Fibroblast of skin of left biceps (primary cell): ENCODE measurements at places on chromosomes 2 and 18.

DNA sequence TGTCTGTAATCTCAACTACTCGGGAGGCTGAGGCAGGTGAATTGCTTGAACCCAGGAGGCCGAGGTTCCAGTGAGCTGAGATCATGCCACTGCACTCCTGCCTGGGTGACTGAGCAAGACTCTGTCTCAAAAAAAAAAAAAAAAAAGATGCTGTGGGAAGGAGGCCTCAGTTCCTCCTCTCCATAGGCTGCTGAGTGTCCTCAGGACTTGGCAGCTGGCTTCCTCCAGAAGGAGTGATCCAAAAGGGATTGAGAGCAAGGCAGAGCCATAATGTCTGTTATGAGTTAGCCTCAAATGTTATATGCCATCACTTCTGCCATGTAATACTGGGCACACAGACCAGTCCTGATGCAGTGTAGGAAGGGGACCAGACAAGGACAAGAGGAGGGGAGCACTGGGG is 6.6 kb upstream of the NPC1 start:
- no peak for DNase-seq

DNA sequence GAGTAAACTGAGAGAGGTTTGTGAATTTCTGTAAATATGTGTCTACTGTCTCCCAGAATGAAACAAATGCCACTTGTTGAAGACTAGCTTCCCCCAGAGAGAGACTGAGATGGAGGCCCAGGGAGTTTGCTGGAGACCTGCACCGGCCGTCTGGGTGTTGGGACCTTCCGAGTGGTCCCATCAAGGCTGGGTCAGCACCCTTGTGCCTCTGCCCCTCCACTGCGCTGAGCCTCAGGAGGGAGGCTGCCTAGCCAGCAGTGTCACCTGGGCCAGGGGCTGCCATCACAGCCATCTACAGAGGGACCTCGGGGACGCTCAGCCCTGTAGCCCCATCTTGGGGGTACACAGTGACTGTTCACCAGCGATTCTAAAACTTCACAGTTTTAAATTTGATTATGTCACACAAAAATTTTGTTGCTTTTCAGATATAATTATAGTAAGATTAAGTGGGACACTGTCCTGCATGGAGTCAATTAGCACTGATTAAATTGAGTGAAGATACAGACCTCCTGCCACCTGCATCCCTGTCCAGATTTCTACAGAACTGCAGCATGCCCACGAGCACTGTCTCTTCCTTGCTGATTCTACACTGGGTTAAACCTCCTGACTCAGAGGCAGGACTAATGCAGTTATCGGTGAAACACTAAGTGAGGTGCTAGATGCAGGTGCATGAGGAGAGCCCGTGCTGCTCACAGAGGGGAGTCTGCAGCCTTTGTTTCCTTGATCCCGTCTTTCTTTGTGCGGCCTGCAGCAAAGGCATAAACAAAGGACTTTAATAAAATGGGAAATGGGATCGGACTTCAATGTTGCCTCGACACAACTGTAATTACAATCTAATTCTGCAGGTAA is 50.5 kb downstream of the TMEM18 start:
- no peak for DNase-seq

GRCh38 chr2:209424199-209424701 is 403 bp downstream of the MAP2 start:
- no peak for DNase-seq

GRCh38 chr2:174486563-174487107 is at the start of gene GPR155:
GPR155 (minus strand) TSS chr2:174487029; CDS start chr2:174481956, 5,073 bp downstream.
- DNase-seq = no peak

GRCh38 chr2:64090264-64090663 is 54.0 kb downstream of the PELI1 start:
- no peak for DNase-seq

DNA sequence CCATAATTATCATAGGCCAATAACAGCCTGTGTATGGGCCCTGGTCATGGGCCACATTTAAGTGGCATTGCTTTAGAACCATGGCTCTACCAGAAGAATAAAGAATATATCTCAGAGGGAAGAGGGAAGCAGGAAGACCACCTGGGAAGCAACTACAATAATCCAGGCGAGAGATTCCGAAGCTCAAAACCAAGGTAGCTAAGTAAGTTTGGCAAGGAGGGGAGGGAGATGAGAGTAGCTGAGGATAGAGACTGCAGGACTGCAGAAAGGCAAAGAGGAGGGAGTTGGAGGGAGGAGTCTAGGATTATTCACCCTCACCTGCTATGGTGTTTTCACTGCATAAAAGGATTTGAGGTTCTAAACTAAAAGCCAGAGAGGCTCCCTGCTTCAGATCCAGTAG is 293.5 kb downstream of the SETBP1 start:
- no peak for DNase-seq

- no peak for DNase-seq
Observed at GRCh38 chr2:33477473-33478468, 1.3 kb downstream of the RASGRP3 start.
